Stimulated activated CD8-positive, alpha-beta memory T cell treated with anti-CD3 and anti-CD28 coated beads, Interleukin-15, amount 100 ng/mL, for 4 hours (primary cell): ENCODE measurements at places on chromosomes 2 and 18.

- no peak for DNase-seq
Measured at GRCh38 chr2:88696611-88697010, 5.1 kb downstream of the RPIA start.

DNA sequence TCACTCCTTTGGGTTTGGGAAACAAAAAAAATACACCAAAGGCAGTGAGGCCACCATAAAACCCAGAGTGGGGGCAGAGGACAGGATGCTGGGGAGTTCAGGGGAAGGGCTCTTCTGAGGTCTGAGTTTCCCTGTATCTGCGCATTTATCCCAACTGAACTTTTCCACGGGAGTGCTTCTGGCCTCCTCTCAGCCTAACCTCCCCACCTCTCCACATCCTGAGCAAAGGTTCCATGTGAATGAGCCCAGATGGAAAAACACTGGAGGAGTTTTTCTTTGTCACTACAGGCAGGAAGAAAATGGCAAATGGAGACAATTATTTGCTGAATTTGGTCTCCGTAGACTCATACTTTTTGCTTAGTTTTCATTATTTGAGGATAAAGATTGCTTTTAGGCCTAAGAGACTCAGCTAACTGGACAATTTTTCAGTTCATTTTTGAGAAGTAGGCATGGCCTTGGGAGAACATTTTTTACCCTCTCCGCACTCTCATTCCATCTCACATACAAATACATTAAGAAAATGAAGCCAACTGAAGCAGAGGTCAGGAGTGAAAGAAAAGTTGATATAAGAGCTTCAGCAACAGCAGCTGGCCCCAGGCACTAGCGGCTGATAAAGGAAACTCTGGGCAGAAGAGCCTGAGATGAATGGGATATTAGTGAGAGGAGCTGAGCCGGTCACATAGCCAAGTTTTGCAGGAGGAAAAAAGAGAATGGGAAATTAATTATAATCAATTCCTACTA, 82.6 kb upstream of the CYP1B1 start:
- no peak for DNase-seq

- no peak for DNase-seq
Measured at GRCh38 chr2:182148344-182148743, 162.7 kb downstream of the PPP1R1C start.

- DNase-seq = no peak
Measured at GRCh38 chr18:26407736-26408601, 140.4 kb downstream of the KCTD1 start.

- no peak for DNase-seq
Measured at GRCh38 chr18:4130734-4131719, 324.1 kb downstream of the DLGAP1 start.
